ENCODE measurements at places on chromosomes 4 and X.

DNA sequence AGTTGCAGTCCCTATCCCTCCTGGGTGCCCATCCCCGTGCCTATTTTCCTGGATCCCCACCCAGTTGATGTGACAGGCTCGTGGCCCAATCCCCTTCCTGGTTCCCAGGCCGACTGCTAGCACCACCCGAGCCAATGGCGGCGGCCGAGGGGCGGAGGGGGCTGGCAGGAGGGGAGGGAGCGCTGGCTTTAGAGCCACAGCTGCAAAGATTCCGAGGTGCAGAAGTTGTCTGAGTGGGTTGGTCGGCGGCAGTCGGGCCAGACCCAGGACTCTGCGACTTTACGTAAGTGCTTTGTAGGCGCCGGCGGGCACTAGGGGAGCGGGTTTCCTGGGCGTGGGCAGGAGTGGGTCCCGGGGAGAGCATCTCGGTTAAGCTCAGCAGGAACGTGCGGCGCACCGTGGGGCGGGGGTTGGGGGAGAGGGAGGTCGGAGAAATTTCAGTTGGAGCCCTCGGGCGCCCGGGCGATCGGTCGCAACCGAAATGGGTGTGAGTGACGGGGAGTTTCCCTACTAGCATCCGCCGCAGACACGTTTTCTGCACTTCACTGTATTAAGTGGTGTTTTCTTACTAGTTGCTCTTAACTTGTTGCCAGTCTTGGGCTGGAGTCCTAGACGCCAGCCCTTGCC lies at the start of gene PLS3:
TSS of gene PLS3 (plus strand) at position 197 of the 627 bp plus-strand sequence. CDS start 49,077 bp downstream, outside the sequence.
- DNase-seq: no peak

- DNase-seq: no peak
These were observed 5.6 kb upstream of the PCDH7 start for GRCh38 chr4:30714408-30715031.

DNA sequence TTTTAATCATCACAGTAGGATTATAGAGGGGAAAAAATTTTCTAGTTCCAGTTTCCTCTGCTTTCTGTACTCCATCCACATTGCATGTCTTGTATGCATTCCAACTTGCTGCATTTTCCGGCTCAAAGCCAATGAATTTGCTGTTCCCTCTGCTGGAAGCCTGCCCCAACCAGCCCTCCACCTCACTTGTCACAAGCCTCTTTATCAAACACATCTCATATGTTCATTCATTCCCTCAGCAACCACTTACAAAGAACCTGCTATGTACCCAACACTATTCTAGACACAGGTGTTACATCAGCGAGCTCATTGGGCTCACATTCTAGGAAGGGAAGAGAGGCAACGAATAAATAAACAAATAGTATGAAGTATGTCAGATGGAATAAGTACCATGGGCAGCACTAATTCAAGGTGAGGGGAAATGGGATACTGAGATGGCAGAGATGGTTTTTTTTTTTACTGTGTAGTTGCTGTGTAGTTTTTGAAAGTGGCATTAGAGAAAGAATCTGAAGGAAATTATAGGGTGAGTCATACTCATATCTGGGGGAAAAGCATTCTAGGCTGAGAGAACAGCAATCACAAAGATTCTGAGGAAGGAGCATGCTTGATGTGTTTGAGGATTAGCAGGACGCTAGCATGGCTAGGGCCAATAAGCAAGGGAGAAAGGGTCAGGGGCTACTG lies 332.5 kb downstream of the PDGFC start:
- no peak for DNase-seq

- DNase-seq: no peak
These were observed 148.4 kb upstream of the FGF16 start for GRCh38 chrX:77298790-77299189.

- DNase-seq: no peak
These were observed 27.3 kb upstream of the CDKN2AIP start for GRCh38 chr4:183416879-183417755.

DNA sequence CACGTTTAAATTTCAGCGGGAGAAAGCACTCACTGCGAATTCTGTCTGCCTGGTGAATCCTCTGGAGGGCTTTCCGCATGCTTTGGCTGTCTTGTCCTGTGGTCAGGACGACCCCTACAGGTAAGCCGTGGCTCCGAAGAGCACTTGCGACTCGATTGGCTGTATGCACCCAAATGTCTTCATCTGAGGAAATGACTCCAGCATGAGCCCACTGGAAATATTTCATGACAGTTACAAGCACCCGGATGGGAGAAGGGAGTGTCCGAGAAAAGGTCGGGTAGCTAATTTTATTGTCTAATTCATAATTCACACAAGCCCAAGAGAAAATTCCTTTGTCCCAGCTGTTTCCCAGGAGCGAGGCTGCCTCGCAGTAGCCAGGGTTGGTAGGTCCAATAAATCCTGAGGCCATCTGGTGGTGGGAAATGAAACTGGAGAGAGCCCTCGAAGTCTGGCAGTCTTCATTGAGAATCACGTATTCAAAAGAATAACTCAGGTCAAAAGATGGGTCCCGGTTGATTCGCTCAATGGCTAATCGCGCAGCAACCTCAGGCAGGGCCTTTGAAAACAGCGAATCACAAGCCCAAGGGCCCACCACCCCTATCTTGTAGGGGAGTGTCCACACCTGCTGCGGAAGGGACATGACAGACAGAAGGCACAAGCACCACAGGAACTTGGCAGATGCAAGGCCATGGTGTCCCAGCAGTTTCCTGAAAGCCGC lies 6.6 kb downstream of the GUCY2F start:
- DNase-seq: no peak

GRCh38 chrX:55490121-55490520 lies 473 bp upstream of the USP51 start:
- no peak for DNase-seq

GRCh38 chr4:186948361-186949242 lies 224.9 kb upstream of the FAT1 start:
- no peak for DNase-seq

DNA sequence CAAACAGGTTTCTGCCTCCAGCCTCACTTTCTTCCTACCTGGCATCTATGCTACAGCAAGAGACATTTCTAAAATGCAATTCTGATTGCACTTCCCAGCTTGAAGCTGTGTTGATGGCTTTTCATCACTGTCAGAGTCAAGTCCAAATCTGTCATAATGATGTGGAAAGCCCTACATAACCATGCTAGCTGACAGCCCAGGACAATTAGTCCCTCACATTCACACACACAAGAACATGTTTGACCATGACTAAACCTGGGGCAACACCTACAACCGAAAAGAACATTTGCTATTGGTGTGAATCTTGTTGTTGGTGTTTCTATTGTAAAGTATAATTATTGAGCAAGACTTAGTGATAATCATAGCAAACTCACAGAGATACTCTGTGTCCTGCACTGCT lies 58.2 kb downstream of the PPM1K start:
- no peak for DNase-seq

- DNase-seq: no peak
These were observed 31.0 kb upstream of the FAT4 start for GRCh38 chr4:125283707-125284279.

DNA sequence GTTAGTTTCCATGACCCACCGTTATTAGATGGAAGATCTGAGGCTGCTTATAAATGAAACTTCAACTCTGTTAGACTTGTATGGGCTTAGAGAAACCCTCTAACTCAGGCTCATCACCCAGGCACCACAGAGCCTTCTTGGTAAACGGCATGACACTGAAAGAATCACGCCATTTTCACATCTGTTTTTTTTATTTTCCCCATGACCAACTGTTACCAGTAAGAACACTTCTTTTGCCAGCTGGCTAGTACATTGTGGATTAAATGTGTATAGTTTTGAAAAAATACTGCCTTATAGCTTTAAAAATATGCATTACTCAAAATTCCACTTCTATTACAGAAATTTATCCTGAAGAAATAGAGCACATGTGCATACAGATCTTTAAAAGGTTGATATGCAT lies 48.0 kb upstream of the APELA start:
- no peak for DNase-seq

DNA sequence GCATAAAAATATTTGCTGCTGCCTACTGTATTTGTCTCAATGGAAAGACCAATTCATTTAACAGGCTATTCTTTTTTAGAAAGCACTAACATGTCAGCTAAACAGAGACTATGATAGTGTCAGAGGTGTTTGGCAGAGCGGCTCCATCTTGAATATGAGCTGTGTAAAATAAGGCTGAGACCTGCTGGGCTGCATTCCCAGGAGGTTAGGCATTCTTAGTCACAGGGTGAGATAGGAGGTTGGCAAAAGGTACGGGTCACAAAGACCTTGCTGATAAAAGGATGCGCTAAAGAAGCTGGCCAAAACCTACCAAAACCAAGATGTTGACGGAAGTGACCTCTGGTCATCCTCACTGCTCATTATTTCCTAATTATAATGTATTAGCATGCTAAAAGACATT lies 41.8 kb downstream of the NPY5R start:
- no peak for DNase-seq

DNA sequence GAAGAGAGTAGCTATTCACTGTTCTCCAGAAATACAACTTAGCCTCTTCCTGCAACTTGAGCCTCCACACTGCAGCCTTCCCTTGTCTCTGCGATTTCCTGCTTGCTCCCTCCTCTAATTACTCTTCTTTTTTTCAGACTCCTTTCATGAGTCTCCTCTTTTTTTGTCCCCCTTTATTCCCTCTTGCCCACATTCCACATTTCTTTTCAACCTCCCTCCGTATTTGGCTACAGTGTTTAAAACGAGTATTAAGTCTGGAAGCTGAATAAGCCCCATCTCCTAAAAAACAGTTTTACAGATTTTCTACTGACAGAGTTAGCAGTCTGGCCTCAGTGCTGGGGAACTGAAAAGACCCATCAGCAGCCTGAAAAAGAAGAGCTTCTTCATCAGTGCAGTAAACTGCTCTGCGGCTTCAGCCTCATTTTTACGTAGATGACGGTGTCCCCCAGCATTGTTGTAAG lies 141.5 kb downstream of the TENM3 start:
- no peak for DNase-seq

- DNase-seq: no peak
These were observed 25.4 kb upstream of the ACSL1 start for GRCh38 chr4:184851200-184851541.

Measured in D721Med (cell line).